ENCODE measurements at places on chromosomes 11 and 22. TPM values are rescaled to one million over a fixed set of nuclear protein-coding genes. Genes with fewer than 3 reads are reported as not detected.

GRCh38 chr11:70072461-70072860, 5.7 kb upstream of the ANO1 start:
- peak; percentile 60 for DNase-seq

- peak; percentile 98 for DNase-seq
These were observed 3.1 kb upstream of the MN1 start for GRCh38 chr22:27804470-27805297.

OR52I1 gene
- total RNA-seq: not detected

- no peak for DNase-seq
These were observed 761.2 kb downstream of the DLG2 start for GRCh38 chr11:84865791-84866535.

SIK2 gene
- 18.3 TPM for total RNA-seq

DNA sequence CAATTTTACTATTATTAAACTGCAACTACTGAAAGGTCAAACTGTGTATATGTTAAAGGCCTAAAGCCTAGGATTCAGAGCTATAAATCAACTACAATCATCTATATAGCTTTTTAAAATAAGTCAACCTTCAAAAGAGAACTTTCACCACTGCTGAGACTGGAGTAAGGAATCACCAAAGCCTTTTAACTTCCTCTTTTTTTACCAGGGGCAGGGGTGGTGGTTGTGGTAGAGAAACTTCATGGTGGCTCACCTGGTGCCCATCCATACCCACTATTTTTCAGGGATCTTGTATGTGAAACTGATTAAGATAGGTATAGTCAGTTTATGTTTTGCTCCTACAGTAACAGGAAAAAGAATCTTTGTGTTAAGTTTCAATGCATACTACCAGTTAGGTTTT, 31.5 kb downstream of the TSG101 start:
- no peak for DNase-seq

C11orf86 gene
- total RNA-seq: not detected

INSC gene
- total RNA-seq: 0.72 TPM

ART5 gene
- total RNA-seq: 0.29 TPM

GRCh38 chr22:46830841-46831240, 68.4 kb downstream of the TBC1D22A start:
- DNase-seq: no peak
